ENCODE measurements at places on chromosomes 2 and 18.

- no peak for DNase-seq
These were observed 31.7 kb upstream of the TTC32 start for GRCh38 chr2:19933351-19933981.

DNA sequence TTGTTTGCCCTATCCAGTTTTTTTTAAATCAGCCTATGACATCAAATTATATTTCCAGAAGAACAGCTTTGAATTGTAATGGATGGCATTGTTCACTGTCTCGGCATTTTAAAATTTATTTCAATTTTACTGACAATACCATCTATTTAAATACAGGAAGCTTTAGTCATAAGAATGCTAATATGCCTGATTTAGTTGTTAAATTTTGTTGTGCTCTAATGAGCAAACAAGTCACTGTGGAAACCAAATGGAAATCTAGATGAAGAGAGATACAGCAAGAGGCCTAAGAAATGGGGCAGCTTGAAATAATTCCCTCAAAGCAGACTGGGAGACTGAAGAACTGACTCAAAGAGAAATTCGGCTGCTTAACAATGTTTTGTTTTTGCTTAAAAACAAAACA is 76.8 kb downstream of the OSBPL6 start:
- DNase-seq = no peak

GRCh38 chr2:208545403-208546042 is 138.9 kb downstream of the PTH2R start:
- no peak for DNase-seq

GRCh38 chr2:120899771-120900170 is 164.1 kb downstream of the GLI2 start:
- DNase-seq = no peak

GRCh38 chr2:203861197-203861596 is 6.4 kb upstream of the CTLA4 start:
- DNase-seq = no peak

GRCh38 chr2:210443527-210443926 is 33.0 kb downstream of the LANCL1 start:
- no peak for DNase-seq

DNA sequence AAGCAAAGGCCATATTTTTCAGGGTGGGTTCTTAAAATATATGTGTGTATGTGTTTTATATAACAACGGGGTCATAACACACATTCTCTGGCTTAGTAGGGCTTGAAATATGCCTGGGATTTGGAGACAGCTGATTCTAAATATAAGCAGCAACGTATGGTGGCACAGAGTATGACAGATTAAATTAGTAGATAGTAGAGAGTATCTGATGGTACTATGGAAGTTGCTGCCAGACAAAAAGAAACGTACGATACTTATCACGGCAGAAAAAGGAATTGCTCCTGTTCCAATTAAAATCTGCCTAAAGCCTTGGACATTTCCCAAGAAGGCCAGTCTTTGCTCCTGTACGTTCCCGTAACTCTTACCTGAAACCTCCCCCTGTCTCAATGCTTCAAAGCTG is 607.9 kb upstream of the ID2 start:
- no peak for DNase-seq

DNA sequence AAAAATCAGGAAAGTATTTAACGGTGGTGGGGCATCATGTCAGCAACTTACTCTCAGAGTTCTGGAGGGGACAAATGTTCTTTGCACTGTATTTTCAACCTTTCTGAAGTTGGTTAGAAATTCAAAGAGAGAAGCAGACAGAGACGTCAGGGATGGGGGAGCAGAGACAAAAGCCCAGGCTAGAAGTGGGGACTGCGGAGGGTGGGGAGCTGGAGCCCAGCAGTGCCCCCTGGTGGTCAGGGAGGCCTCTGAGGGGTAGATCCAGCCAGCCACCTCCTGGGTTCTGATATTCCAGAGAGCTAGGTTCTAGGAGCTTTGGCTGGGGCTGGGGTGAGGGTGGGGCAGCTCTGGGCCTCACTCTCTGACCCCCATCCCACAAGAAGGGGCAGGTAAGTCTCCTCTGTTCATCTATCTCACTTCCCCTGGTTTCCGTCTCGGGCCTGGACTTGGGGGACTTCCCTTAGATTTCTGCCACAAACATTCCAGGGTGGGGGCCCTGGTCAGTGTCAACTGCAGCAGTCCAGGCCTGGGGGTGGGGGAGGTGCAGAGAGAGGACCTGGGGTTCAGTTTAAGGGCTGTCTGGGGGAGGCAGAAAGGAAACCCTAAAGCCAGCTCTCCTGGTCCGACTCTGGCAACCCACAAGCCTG is 8.9 kb downstream of the TNS1 start:
- DNase-seq = no peak

DNA sequence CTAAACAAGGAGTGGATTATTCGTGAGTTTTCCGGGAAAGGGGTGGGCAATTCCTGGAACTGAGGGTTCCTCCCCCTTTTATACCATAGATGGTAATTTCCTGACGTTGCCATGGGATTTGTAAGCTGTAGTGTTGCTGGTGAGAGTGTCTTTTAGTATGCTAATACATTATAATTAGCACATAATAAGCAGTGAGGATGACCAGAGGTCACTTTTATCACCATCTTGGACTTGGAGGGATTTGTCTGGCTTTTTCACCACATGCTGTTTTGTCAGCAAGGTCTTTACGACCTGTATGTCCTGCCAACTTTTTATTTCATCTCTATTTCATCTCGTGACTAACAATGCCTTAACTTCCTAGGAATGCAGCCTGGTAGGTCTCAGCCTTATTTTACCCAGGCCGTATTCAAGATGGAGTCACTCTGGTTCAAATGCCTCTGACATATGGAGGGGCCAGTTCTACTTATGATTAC is 124.8 kb upstream of the B3GNT2 start:
- no peak for DNase-seq
